Left kidney (tissue), 8 donors: ENCODE measurements at places on chromosomes 4 and X. TPM values are rescaled to one million over a fixed set of nuclear protein-coding genes. Genes with fewer than 3 reads are reported as not detected.

The ASB12 gene
- polyA plus RNA-seq = 0.53 TPM

The TLL1 gene
- polyA plus RNA-seq = 2.0 TPM

The MFAP3L gene
- 23.0 TPM for polyA plus RNA-seq

The ATP1B4 gene
- 0.05 TPM for polyA plus RNA-seq

The GPR50 gene
- polyA plus RNA-seq = 0.10 TPM

The ZAR1 gene
- polyA plus RNA-seq = not detected

DNA sequence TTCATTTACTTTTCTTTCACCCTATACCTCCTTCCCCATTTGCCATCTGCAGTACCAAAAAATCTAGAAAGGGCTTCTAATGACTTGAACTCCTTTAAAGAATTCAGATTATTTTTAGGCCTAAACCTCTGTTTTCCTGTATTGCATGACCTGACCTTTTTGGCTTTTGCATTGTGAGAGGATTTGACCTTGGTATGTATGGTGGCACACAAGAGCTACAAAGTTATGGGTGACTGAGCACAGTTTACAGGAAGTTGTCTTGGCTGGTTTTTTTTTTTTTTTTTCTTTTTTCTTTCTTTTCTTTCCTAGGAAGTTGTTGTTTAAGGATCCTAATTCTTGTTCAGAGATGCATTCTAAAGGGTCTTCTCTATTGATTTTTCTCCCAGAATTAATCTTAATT lies 32.0 kb upstream of the MTMR8 start:
- DNase-seq = peak; percentile 1

DNA sequence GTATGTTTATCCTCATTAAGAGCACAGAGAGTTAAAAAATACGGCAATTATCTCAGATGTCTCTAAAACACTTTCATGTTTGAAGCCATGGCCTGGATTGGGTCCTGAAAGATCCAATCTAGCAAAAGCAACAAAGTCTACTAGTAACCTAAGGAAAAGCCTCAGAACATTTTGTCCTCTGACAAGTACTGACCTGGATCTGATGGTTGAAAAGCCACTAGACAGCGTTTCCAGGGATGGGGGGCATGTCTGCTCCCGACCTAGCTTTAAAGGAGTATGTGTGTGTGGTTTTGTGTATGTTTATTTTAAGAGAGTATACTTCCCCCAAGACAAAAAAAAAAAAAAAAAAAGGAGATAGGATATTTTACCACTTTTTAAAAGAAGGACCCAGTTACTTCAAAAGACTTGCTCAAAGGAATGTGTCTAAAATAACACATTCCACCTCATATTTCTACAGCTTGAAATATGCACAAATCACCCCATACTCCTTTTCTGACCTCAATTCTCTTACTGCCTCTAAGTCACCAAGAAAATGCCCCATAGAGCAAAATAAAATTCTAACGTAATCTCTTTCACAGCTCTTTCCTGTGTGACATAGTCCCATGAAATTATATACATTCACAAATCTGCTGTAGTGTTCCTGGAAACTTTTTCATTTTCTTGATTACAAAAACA lies 189.0 kb upstream of the TTC29 start:
- DNase-seq = no peak

GRCh38 chr4:7519638-7520376 lies 85.1 kb upstream of the PSAPL1 start:
- DNase-seq = no peak

GRCh38 chr4:80076681-80077080 lies 3.7 kb upstream of the ANTXR2 start:
- no peak for DNase-seq

DNA sequence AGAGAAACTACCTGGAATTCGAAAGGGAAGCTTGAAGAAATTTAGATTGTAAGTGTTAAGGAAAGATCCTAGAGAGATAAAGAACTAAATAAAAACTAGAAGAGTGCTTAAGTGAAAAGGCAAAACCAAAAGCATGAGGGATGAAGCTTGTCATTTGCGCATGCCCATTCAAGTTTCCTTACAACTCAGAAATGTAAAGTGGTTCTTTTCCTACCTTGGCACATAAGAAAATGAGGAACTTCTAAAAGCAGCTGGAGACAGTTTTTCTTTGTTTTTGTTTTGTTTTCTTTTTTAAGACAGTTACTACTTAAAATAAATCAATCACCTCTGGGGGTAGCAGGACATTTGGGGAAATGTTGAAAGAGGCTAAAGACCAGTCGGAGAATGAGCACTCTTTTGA lies 1304.4 kb upstream of the PCDH7 start:
- no peak for DNase-seq

- no peak for DNase-seq
Observed at GRCh38 chrX:1676866-1677265, 62.0 kb downstream of the ASMT start.

- DNase-seq = no peak
Observed at GRCh38 chr4:138999666-139000065, 15.9 kb upstream of the NOCT start.
